ENCODE measurements at places on chromosomes 12 and 14.

DNA sequence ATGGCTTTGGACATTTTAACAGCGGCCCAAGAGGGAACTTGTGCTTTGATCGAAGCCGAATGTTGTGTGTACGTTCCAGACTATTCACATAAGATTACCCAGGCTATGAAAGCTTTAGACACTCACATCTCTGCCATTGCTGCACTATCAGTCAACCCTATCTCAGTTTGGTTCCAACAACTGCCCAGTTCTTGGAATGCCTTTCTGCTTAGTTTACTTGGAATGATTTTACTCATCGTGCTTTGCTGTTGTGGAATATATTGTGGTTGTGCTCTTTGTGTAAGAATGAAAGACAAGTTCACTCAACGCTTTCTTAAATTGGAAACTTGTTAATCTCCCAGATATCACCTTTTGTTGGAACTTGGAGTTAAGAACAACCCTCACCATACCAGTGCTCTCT lies 498.2 kb downstream of the GLT1D1 start:
- DNase-seq = no peak

GRCh38 chr14:72616294-72616693 lies 277.6 kb downstream of the DPF3 start:
- DNase-seq = no peak

GRCh38 chr14:68606644-68607043 lies 186.2 kb downstream of the ZFP36L1 start:
- DNase-seq = no peak

- no peak for DNase-seq
Measured at GRCh38 chr12:47601071-47601470, 104.8 kb downstream of the RPAP3 start.

DNA sequence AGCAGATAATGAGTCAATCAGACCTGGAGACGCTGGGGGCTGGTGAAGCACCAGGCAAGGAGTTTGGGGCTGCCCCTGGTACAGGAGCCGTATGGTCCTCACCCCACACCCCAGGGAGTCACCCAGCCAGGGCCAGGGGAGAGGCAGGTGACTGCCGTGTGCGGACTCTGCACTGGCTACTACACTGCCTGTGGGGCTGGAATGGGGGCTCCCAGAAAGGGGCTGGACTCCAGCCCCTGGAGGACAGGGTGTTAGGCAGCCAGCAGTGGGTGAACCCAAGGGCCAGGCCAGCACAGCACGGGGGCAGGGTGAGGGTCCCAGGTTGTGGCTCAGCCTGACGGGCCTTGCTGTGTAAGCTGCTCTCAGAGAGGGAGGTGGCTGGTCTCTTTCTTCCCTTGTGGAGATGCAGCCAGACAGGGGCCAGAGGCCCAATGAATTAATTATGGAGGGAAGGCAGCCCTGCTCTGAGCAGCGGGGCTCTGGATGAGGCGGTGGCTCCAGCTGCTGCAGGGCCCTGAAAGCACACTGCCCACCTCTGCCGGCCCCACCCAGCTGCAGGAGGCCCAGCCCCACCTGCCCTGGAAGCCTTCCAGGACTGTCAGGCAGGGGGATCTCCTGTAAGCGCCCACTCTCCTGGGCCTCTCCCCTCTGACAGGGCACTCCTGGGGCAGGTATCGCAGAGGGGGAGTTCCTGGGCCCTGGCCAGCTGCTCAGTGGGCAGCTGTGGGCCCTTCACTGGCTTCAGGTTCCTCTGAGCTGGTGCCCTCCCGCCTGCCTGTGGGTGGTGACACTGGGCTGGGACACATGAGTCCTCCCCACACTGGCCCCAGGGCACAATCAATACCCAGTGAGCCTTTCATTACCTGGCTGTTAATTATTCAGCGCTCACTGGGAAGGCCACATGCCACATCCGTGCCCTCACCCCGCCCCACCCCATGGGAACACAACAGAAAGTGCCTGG lies 142.5 kb upstream of the C14orf180 start:
- DNase-seq = peak; percentile 89

- DNase-seq = no peak
Measured at GRCh38 chr14:30710876-30711275, 88.8 kb downstream of the SCFD1 start.

- no peak for DNase-seq
Measured at GRCh38 chr12:90152897-90153624, 444.4 kb upstream of the ATP2B1 start.

DNA sequence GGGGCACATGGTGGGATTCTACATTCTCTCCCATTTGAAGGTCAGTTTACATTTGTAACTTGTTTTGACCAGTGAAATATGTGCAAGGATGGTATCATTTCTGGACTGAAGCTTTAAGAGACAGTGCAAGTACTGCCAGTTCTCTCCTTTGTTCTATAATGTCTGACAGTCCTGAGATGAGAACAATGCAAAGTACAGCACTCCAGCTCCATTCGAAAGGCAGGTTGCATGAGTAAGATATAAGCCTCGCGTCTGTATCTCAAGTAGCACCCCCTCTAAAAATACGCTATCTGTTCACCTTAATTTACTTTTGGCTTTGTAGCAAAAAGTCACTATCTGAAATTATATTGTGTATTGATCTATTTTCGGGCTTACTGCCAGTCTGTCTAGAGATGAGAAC lies 1122.2 kb upstream of the TMEM132C start:
- DNase-seq = no peak

- DNase-seq = no peak
Measured at GRCh38 chr12:15049461-15050153, 76.8 kb downstream of the PDE6H start.

- no peak for DNase-seq
Measured at GRCh38 chr12:43282106-43282505, 269.9 kb downstream of the ADAMTS20 start.

DNA sequence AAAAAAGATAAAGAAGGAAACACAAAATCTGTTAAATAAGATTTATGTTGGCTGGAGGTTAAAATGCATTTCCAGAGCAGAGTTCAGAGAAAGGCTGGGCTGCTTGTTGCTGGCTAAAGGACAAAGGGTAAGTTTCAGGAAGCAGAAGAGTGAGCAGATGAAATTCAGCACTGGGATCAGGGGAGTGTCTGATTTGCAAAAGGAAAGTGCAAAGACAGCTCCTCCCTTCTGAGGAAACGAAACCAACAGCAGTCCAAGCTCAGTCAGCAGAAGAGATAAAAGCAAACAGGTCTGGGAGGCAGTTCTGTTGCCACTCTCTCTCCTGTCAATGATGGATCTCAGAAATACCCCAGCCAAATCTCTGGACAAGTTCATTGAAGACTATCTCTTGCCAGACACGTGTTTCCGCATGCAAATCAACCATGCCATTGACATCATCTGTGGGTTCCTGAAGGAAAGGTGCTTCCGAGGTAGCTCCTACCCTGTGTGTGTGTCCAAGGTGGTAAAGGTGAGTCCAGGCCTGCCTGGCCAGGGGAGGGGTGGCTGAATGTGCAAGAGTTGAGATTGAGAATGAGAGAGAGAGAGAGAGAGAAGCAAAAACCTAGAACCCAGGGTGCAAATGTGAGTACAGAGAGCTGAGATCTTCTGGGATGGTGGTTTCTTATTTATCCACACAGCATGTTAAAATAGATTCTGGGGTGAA lies at the start of gene OAS1:
Gene OAS1 (plus strand): TSS at position 251 of the 703 bp plus-strand sequence. CDS start 78 bp downstream, at position 329.
- DNase-seq = no peak

- no peak for DNase-seq
Measured at GRCh38 chr14:98908050-98908449, 363.9 kb downstream of the BCL11B start.

- DNase-seq = no peak
Measured at GRCh38 chr14:60964904-60965303, 16.0 kb downstream of the TRMT5 start.

- DNase-seq = peak; percentile 26
Measured at GRCh38 chr12:2151391-2151790, 98.6 kb downstream of the CACNA1C start.

DNA sequence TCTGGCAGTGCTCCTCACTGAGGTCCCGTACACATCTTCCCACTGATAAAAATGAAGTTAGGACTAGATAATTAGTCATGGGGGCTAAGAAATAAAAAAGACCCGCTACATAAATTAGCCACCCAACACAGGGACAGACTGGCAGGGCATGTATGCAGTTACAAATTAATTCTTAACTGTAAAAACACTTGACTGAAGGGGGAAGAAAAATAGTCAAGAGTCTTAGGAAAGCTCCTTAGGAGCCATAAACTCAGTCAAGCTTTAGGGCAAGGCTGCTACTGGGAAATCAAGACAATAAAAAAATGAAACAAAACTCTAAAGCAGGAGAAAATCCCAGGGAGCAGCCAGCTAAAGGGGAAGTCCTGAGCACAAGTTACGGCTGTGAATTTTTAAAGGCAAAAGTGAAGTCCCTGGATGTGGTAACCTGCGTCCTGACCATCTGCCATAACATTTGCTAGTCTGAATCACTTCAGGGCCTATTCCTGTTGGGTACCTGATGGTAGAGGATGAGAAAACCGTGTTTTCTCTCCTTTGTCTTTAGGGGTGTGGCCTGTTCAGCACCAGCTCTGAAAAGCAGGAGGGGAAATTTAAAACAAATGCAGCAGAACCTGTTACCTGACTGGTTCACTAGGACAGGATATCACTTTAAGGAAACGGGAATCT lies 7.5 kb upstream of the NPFF start:
- DNase-seq = no peak

DNA sequence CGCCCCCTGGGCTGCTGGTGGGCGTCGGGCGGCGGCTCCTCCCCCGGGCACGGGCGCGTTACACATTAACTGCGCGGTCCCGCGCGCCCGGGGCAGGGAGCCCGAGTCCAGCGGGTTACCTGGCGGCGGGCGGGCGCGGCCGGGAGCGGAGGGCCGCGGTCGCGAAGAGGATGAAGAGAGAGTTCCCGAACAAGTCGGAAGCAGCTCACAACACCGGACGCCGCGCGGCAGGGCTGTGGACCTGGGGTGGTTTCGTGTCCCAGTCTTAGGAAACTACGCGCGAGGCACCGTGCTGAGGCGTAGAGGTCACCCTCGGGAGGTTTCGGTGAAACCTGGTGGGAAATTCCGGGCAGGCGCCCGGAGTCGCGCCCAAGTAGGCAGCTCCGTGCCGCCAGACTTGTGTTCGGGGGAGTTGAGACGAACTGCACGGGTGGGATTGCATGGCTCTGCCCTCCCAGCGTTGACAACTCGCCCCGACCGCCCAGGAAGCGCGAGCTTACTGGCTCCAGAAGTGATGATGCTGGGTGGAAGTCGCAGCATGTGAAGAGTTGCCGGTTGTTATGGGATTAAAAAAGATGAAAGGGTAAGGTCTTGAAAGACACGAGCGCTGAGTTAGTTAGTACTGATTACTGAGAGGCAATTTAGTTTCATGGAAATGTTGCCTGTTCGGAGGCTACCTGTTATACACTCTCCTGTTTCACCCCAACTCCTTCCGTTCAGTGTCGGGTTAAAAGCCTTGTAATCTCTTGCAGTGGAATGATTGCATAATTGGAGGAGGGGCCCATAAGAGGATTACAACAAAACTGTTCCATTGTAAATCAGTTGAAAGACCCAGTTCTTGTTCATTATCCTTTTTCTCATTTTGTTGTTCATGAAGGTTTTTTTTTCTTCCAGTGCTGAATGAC lies 879 bp downstream of the RAB3IP start:
- peak; percentile 66 for DNase-seq

DNA sequence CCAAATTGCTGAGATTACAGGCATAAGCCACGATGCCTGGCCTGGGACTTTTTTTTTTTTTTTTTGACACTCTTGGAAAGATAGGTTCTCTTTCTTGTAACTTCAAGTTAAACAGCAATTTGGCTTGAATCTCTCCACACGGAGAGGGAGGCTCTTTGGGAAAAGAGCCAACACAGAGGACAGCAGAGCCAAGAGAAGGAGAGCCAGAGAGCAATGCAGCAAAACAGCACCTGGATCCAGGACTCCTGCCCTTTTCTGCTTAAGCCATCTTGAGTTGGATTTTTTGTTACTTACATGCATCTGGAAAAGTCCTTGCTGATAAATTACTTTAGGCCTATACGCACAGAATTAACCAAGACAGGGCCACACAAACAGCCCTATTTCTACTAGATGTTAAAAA lies 176.8 kb downstream of the APAF1 start:
- DNase-seq = no peak

DNA sequence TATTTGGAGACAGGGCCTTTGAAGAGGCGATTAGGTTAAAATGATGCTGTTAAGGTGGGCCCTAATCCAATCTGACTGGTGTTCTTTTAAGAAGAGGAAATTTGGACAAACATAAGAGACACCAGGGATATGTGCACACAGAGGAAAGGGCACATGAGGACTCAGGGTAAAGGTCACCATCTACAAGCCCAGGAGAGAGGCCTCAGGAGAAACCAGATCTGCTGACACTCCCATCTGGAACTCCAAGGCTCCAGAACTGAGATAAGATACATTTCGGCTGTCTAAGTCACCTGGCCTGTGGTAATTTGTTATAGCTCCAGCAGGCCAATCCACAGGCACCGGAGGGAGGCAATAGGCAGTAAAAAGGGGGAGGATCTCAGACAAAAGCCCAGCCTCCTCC lies 48.6 kb downstream of the KICS2 start:
- no peak for DNase-seq

DNA sequence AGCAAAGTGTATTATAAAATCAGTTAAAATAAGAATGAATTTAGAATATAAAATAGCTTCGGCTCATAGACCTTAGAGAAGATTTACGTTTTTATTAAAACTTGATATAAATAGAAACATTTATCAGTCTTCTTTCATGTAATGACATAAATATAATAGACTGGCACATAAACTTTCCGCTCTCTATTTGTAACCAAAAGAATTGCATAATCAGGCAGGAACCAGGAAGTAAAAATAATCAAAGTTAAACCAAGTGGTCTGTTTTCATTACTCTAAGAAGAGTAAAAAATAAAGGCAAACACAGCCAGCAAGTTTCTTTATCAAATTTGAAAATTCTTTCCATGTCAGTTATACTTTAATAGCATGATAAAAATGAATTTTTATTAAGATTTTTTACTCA lies 46.3 kb upstream of the ATP2A2 start:
- no peak for DNase-seq
